H9 (cell line): ENCODE measurements at places on chromosomes 5 and 9.

DNA sequence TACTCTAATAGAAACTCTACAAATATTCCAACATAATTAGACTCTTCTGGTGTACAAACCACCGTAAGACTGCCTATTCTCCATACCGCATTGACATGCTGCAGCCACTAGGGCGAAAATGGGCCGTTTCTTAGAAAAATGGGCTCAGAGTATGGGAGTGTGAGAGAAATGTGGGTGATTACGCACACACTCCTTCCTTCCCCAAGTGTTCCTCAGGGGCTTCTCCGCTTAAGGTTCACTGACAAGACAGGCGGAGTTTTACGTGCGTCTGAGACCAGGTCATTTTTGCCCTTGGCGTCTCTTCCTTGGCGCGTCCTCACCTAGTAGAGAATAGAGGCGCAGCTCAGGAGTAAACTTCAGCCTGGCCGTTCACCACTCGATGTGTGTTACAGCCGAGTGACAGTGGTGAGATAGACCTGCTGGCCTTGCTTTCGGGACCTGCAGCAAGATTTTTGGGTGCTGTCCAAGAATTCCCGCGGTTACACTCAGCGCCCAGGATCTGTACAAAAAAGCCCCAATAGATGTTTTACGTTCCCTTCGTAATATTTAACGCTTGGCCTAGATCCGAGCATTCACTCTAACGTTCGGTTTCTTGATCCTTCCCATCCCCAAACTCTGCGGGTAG, 1.8 kb upstream of the NTRK2 start:
- no peaks in the 10 kb centered on the region for H3K36me3 ChIP-seq
- DNase-seq, result peak; percentile 50
- peak overlapping the region; percentile 72 for H3K4me3 ChIP-seq
- peaks cover 41% of the 10 kb centered on the region; the same call in 1 of the 2 replicates for H3K27me3 ChIP-seq
- H3K27ac ChIP-seq, result no peak overlapping the region

DNA sequence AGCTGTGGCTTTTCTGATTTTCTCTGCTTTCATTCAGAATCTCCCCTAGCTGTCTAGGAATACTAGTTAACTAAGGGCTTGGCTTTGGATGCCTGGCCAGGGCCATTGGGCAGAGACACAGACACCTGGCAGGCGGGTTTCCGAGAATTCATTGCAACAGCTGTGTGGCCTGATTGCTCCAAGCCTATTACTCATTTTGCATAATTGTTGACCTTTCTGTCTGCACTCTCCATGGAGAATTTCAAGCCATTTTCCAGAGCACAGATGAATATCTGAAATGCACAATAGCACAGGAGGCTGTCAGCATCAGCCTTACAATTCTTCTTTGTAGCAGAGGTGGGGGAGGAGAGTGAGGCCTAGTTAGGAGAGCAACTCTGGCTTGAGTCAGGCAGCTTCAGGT, 310.5 kb downstream of the DMAC1 start:
- H3K27me3 ChIP-seq, result no peaks in the 10 kb centered on the region
- no peak overlapping the region for H3K27ac ChIP-seq
- no peaks in the 10 kb centered on the region for H3K4me1 ChIP-seq
- H3K4me3 ChIP-seq, result no peak overlapping the region
- DNase-seq, result no peak

DNA sequence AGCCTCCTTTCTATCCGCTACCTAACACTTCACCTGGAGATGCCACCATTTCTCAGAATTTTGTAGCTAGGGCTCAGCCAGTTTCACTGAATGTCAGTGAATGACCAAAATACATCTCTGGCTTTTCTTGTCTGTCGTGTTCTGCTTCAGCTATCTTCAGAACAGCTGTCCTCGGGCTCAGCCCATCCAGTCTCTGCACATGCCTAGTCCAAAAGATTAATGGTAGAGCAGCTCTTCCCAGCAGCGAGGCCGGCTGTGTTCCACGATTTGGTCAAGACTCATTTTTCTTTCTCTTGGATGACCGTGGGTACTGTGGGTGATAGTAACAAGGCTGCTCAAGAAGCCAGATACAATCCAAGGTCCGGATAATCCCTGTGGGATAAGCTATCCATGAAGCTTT, 342.8 kb downstream of the GABRG2 start:
- no peak overlapping the region for H3K4me3 ChIP-seq
- H3K36me3 ChIP-seq, result no peaks in the 10 kb centered on the region
- H3K27me3 ChIP-seq, result no peaks in the 10 kb centered on the region
- H3K4me1 ChIP-seq, result no peaks in the 10 kb centered on the region
- no peak overlapping the region for H3K27ac ChIP-seq

- H3K27ac ChIP-seq, result no peak overlapping the region
- no peaks in the 10 kb centered on the region for H3K36me3 ChIP-seq
- no peaks in the 10 kb centered on the region for H3K4me1 ChIP-seq
- DNase-seq, result no peak
These were observed 411.8 kb downstream of the CDH10 start for GRCh38 chr5:24232929-24233498.

- H3K27ac ChIP-seq, result no peak overlapping the region
- no peaks in the 10 kb centered on the region for H3K4me1 ChIP-seq
- no peak for DNase-seq
- H3K36me3 ChIP-seq, result no peaks in the 10 kb centered on the region
- no peak overlapping the region for H3K4me3 ChIP-seq
These were observed 192.1 kb upstream of the CLINT1 start for GRCh38 chr5:158051036-158051435.

DNA sequence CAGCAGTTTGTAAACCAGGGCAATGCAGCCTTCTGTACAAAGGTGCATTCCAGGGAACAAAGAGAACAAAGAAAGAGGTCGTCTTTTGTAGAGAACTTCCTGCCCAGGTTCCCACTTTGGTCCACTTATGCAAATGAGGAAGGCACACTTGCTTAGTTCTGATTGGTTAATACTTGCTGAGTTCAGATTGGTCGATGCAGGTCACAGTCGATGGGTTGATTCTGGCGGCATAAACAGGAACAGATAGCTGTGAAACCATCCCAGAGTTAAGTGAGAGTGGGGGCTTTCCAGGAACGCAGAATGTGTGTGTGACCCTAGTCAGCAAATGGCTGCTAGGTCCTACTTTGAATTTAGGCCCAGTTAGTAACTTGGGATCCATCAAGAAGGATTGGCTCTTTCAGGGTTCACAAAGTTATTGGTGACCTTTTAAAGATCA, 1.8 kb upstream of the ADAMTS13 start:
- H3K4me3 ChIP-seq, result no peak overlapping the region; the same call in 2 of the 3 replicates
- no peaks in the 10 kb centered on the region for H3K27me3 ChIP-seq
- H3K36me3 ChIP-seq, result peaks cover 15% of the 10 kb centered on the region; the same call in 1 of the 2 replicates
- DNase-seq, result no peak
- H3K27ac ChIP-seq, result no peak overlapping the region

DNA sequence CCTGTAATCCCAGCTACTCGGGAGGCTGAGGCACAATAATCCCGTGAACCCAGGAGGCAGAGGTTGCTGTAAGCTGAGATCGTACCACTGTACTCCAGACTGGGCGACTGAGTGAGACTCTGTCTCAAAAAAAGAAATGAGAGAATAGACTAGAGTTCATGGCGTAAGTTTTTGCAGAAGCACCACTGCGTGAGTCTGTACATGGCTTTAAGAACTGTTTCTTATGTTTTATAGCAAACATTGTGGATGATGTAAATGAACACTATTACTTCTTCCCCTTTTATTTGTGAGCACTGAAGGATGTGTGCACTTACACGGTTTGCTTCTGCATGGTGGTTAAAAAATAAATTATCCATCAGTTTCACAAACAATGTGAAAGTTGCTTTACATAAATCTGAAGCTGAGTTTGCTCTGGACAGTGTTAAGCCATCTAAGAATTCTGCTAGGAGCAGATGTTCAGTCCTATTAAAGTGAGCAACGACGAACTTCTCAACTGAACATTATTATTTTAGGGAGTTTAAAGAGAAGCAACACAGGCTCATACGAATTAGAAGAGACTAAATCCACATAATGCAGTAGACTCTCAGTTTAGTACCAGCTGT, 52.5 kb downstream of the ZFAND5 start:
- H3K27ac ChIP-seq, result no peak overlapping the region
- H3K4me3 ChIP-seq, result no peak overlapping the region
- no peak for DNase-seq
- H3K27me3 ChIP-seq, result no peaks in the 10 kb centered on the region
- peaks cover 8% of the 10 kb centered on the region for H3K4me1 ChIP-seq

DNA sequence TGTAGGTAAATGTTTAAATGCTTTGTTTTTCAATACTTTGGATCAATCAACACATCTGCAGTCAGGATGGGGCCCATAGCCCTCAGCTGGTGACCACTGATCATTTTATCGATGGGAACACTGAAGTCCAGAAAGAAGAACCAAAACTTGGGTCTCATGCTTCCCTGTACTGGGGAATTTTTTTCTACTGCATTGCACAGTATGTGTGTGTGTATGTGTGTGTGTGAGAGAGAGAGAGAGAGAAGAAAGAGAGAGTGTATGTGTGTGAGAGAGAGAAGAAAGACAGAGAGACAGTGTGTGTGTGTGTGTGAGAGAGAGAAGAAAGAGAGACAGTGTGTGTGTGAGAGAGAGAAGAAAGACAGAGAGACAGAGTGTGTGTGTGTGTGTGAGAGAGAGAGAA, 202.9 kb upstream of the MSX2 start:
- H3K4me3 ChIP-seq, result no peak overlapping the region
- H3K36me3 ChIP-seq, result no peaks in the 10 kb centered on the region
- DNase-seq, result no peak
- no peak overlapping the region for H3K27ac ChIP-seq
- no peaks in the 10 kb centered on the region for H3K4me1 ChIP-seq

- H3K27me3 ChIP-seq, result no peaks in the 10 kb centered on the region
- no peak overlapping the region for H3K27ac ChIP-seq
- H3K36me3 ChIP-seq, result peaks cover 56% of the 10 kb centered on the region
- no peak overlapping the region for H3K4me3 ChIP-seq
- no peak for DNase-seq
- H3K4me1 ChIP-seq, result peaks cover 6% of the 10 kb centered on the region
These were observed 40.0 kb downstream of the MTMR12 start for GRCh38 chr5:32272746-32273145.

- H3K27ac ChIP-seq, result no peak overlapping the region
- H3K4me3 ChIP-seq, result no peak overlapping the region
- no peaks in the 10 kb centered on the region for H3K36me3 ChIP-seq
- no peaks in the 10 kb centered on the region for H3K4me1 ChIP-seq
- no peak for DNase-seq
These were observed 111.9 kb downstream of the ROR2 start for GRCh38 chr9:91837981-91838731.

DNA sequence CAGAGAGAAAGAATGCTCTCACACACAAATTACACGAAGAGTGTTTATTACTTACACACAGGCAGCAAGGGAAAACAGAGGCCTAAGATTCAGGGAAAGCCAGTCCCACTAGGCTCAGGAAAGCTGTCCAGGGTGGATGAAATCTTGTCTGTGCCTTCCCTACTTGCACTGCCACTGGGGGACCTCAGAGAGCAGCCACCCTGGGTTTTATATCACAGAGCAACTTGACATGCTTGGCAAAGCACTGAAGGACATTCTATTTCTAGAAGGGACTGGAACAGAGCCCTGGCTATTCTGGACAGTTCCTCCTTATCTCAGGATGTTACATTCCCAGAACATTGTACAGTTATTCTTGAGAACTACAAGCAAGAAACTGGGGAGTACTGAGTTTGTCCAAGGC, 7.5 kb upstream of the PRSS3 start:
- H3K36me3 ChIP-seq, result no peaks in the 10 kb centered on the region
- H3K4me1 ChIP-seq, result no peaks in the 10 kb centered on the region; the same call in 1 of the 2 replicates
- no peak for DNase-seq
- no peak overlapping the region for H3K27ac ChIP-seq
- no peaks in the 10 kb centered on the region for H3K27me3 ChIP-seq

- DNase-seq, result no peak
- H3K4me3 ChIP-seq, result no peak overlapping the region
- H3K27ac ChIP-seq, result no peak overlapping the region
- no peaks in the 10 kb centered on the region for H3K27me3 ChIP-seq
- H3K36me3 ChIP-seq, result peaks cover 9% of the 10 kb centered on the region; the same call in 1 of the 2 replicates
- no peaks in the 10 kb centered on the region for H3K4me1 ChIP-seq
These were observed 12.0 kb downstream of the UGT3A2 start for GRCh38 chr5:36054647-36055046.

GRCh38 chr5:178895615-178896571, at the start of gene ZFP2:
Gene ZFP2, plus strand, starts transcription at chr5:178895913. Its CDS starts 35,401 bp downstream, at chr5:178931314.
- H3K4me3 ChIP-seq, result peak within 1 kb of the TSS; percentile 90
- H3K36me3 ChIP-seq, result peaks cover 11% of the 10 kb centered on the region
- DNase-seq, result peak; percentile 86
- H3K27me3 ChIP-seq, result no peaks in the 10 kb centered on the region

DNA sequence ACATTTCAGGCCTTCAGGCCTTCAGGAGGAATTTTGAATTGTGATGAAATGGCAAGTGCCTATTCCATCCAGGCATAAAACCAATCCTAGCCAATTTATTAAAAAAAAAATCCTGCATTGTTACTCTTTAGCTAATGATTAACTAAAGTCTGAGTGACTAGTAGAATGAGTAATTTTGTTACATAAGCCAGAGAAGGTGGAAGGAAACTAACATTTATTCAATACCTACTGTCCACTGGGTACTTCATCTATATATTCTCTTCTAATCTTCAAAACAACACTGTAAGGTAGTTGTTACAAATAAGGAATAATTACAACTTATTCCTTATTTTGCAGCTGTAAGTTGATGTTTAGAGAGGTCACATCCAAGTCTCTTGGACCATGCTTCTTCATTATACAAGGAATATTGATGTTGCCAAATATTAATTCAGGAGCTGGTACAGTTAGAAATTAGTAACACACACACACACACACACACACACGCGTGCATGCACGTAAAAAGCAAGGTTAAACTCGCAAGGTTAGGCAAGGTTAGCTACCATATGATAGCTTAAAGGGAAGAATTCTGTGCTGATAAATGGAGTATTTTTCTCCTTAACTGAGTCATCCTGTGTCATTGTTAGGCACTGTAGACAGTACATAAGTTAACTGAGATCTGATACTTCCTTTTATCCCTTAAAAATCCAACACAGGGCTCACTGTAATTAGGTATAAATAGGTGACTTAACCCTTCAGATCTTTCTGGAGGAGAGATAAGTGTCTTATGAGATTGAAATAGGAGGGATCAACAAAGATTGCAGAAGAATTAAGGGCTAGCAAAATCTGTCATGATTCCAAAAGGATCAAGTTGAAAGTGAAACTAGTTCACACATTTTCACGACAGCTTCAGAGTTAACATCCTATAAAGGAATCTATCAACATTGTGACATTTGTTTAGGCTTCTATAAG, 596.9 kb downstream of the PDE4D start:
- H3K27ac ChIP-seq, result no peak overlapping the region
- H3K27me3 ChIP-seq, result no peaks in the 10 kb centered on the region
- H3K4me1 ChIP-seq, result no peaks in the 10 kb centered on the region
- H3K36me3 ChIP-seq, result no peaks in the 10 kb centered on the region

GRCh38 chr5:149687486-149688168, 42.5 kb upstream of the PPARGC1B start:
- H3K4me1 ChIP-seq, result no peaks in the 10 kb centered on the region
- no peak for DNase-seq

GRCh38 chr5:93607367-93608258, 24.6 kb downstream of the NR2F1 start:
- peaks cover 83% of the 10 kb centered on the region for H3K27me3 ChIP-seq
- H3K27ac ChIP-seq, result no peak overlapping the region
- H3K4me3 ChIP-seq, result no peak overlapping the region
- DNase-seq, result peak; percentile 83
- no peaks in the 10 kb centered on the region for H3K36me3 ChIP-seq
